ENCODE measurements at places on chromosomes 7 and 10.

DNA sequence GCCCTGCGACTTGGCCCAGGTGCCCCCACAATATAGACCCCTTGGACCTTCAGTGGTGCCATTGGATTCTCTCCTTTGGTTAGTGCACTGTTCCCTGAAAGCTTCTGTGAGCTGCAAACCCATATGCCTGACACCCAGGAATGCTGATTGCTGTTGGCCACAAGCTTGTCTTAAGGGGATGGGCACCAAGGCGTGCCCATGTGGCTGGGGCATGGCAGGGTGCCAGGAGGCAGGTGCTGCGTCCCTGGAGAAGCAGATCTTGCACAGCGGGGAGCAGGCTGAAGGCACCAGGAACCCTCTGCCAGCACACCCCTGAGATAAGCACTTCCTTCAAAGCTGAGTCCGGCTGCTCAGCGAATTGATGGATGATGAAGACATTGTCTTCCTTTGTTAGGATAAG is 411.8 kb downstream of the SDK1 start:
- DNase-seq = no peak

- no peak for DNase-seq
These were observed 11.9 kb downstream of the PIK3AP1 start for GRCh38 chr10:96708456-96708855.

DNA sequence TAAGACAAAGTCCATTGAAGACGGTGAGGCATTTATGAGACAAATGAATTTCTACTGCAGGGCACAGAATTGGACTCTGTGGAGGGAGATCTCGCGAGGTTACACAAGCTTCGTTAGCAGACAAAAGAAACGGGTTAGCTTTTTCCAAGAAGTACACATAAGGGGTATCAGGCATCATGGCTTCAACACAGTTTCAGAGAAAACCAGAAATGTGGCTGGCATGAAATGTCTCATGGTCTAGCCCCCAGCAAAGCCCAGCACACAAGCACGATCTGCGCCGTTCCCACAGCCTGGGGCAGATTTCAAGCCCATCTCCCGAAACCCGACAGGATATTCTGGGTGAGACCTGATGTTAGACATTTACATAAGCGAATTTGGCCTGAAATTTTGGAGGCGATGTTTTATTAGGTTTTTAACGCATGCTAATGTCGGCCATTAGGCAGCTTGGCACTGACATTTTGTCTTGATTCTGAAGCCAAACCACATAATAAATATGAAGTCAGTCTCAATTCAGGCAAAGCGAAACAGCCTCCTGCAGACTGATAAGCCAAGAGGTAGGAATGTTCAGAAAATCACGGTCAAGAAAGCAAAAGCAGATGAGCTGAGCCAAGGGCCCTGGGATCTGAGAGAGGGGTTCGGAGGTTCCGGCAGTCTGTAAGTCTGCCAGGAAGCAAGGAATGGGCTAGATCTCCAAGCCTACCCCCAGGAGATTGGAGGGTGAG is 240.5 kb downstream of the PRPF18 start:
- DNase-seq = no peak

DNA sequence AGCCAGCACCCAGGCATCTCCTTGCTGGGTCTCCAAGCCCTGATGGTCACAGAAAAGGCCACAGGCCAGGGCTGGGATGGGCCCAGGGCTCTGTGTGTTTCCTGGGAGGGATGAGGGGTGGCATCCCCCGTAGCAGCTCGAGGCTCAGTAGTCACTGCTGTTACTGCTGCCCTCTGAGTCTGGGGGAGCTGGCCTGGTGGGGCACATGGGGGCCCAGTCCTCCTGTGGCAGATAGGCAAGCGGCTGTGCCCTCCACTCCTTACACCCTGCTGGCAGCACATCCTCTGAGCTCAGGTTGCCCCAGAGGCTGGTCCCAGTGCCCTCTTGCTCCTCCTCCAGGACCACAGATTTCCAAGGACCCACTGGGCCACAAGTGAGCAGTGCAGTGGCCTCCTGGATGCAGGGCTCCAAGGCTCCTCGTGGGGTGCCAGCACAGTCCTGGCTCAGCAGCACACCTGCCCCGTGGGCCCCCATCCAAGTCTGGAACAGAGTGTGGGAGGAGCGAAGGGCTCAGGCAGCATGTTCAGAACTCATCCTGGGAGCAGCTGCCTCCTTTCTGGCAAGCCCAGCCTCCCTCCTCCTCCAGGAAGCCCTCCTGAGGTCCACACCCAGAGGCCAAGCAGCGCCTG is 31.5 kb upstream of the TUBB8 start:
- no peak for DNase-seq

GRCh38 chr7:52685333-52685732 is 350.1 kb upstream of the POM121L12 start:
- no peak for DNase-seq

GRCh38 chr7:112147793-112148361 is 58.3 kb downstream of the DOCK4 start:
- no peak for DNase-seq

DNA sequence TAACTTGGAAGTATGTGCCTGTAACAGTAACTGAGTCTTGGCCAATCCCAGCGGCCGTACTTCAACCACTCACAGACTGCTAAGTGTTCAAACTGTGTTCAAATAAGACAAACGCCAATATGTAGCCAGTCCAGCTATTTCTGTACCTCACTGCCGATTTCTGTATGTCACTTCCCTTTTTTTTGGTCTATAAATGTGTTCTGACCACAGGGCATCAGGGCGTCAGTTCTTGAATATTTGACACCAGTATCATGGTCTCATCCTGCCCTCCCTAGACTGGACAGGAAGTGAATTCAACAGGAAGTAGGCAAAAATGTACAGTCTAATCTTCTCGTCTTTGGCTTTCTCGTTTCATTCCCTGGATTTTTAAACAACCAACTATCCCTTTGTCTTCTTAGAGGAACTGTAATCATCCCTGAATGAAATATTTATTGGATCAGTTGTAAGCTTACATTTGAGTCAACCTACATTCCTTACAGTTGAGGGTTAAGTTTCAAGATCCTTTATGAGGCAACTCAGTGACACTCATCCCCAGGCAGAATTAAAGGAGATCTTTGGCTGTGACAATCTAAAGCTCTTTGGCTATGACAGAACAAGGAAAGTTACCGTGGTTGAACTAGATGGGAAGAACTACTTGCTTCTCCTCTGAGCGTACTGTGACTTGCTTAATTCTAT is 232.7 kb downstream of the NSUN6 start:
- no peak for DNase-seq

GRCh38 chr7:115356139-115356746 is 434.3 kb downstream of the MDFIC start:
- no peak for DNase-seq

GRCh38 chr7:32618987-32619386 is 123.7 kb downstream of the AVL9 start:
- no peak for DNase-seq

- no peak for DNase-seq
These were observed 107.1 kb upstream of the HABP2 start for GRCh38 chr10:113445736-113446135.

- DNase-seq = no peak
These were observed 469.3 kb upstream of the KLF6 start for GRCh38 chr10:4254101-4254994.

GRCh38 chr7:94621120-94621519 is 34.8 kb downstream of the SGCE start:
- DNase-seq = no peak

DNA sequence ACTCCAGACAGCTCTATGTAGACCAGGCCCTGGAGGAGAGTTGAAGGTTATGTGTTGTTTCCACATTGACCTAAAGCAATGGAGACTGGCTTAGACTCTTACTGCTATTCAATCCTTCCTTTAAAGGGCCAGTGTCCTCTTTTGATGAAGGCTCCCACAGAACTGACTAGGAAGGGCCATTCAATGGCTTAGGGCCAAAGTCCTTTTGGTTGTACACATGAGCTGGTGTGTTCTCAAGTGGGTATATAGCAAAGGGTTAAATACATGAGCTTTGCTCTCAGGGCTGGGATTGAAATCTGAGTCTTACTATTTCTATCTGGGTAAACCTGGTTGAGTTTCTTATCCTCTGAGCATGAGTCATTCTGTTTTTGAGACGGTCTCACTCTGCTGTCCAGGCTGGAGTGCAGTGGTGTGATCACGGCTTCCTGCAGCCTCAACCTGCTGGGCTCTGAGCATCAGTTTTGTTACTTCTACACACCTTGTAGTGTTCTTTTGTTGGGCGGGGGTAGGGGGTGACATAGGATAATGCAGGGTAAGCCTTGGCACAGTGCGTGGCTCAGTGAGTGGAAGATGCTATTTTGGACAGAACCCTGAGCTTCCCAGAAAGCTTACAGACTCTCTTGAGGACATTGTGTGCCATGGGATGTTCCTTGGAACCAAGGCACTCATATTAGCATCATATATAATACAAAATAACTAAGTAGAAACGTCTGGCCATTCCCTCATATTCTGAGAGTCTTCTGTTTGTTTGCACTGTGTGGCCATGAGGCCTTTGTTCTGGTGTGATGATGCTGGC is 90.1 kb downstream of the ABCC2 start:
- DNase-seq = no peak

DNA sequence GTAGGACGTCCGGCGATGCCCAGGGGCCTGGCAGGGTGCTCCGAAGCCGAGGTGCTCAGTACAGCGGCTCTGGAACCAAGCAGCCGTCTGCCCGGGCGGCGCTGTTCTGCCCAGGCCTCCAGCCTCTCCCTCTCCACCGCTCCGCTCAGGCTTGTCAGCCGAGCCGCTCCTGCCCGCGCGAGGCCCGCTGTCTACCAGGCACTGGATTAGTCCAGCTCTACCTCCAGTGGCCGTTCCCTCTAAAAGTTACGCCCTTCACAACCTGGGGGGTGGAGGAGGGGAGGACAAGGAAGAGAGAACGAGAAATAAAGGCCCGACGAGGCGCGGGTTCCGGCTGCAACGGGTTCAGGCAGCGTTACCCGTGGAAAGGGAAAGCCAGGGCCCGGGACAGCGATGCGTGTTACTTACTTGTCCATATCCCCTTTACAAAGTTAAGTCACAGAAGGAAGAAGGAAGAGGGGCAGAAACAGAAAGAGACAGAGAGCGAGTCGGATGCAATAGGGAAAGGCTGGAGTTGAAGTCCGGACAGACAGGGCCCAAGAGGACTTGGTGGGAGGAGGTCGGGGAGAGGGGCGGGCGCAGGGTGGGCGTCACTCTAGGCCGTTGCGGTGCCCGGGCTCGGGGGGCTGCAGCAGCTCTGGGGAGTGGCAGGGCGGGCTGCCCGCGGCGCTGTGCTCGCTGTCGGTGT is 2.8 kb downstream of the SP8 start:
- no peak for DNase-seq

DNA sequence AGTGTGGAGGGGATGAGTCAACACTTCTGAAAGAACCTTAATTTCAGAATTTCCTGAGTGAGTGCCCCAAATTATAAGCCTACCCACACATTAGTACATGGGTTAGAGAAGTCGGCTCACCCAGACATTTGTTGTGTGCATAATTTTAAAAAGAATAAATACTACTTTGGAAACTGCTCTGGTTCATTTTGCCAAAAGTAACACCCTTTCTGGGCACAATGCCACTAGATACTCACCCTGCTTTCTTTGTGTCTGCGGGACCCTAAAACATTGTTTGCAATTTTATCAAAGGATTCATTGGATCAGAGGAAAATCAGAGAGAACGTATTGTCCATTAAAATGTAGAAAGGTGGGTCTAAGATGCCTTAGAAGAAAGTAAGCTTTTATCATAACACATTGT is 245.5 kb upstream of the NRP1 start:
- DNase-seq = no peak

DNA sequence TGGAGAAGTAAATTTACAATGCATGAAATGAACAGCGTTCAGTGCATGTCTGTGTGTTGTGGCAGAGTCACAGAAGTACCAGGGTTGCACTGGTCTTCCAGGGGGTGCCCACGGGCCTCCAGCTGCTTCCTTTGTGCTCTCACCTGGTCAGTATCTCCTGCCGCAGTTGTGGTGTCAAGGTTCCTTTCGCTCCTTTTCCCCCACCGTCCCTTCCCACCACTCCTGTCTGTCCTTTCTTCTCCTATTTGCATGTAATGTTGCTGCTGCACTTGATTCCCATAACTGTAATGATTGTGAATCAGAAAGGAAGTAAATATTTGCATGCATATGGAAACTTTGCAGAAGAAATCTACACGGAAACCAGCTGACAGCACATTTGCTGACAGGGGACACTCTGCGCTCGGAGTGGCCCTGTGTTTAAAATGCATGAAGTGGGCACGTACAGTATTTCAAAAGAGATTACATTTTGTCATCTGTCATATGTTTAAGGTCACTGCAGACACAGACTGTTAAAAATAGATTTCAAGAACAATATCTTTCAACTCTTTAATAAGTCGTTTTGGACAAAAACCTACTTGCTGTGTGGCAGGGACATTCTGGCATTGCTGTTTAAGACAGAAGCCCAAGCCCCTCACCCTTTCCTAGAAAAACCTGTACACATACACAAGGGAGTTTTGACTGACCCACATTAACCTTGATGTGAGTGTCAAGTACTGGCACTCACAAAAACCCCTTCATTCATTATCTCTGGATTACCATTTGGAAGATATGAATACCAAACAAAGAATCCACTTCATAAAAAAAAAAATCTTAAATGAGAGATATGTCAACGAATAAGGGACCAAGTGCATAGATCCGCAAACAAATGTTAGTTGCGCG is 336.7 kb upstream of the KLF6 start:
- DNase-seq = no peak

GRCh38 chr7:46387646-46388045 is 466.6 kb upstream of the IGFBP3 start:
- DNase-seq = no peak

DNA sequence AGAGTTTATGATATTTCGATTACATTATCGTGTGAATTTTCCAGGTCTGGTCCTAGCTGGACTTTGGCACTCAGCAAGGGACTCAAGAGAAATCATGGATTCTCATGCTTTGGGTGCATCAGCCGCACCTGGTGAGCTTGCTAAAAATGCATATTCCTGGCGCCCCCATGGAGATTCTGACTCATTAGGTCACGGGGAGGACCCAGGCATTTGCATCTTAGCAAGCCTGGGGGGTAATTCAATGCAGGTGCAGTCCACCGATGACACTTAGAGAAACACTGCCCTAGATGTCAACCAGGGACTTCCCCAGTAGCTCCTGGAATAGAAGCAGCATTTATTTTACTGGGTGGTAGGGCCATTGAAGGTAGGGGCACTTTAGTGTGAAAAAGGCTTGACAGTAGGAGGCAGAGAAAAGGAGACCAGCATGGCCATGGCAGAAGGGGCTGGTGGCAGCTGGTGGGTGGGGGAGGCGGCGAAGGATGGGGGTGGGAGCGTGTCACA is 29.9 kb upstream of the PDCD4 start:
- DNase-seq = peak; percentile 18

DNA sequence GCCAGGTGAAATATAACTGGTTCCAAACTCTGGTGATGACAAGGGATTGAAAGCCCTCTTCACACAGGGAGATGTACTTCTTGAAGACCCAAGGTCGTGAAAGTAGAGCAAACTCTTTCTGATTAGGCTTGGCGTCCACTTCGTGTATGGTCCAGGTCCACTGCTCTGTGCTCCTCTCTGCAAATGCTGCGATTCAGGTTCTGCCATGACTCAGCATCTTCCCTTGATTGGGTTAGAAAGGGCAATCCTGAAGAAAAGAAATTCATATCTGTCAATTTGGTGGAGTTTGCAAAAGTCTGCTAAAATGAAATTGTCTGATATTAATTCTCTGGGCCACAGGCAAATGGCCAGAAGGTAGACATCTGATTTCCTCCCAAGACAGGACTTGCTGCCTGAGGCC is 431.4 kb downstream of the ACTR3B start:
- DNase-seq = no peak
